ENCODE measurements at places on chromosomes 12 and 14.

DNA sequence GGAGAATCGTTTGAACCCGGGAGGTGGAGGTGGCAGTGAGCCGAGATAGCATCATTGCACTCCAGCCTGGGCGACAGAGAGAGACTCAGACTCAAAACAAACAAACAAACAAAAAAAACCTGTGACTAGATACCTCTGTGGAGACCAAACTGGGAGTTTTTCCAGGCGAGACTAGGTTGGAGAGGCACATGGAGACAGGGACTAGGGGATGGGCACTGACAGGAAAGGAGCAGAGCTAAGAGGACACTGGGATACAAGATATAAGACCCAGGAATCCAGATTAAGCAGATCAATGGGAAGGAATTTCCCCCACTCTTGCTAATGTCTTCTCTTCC, 4.7 kb upstream of the ITGA5 start:
- DNase-seq: no peak

DNA sequence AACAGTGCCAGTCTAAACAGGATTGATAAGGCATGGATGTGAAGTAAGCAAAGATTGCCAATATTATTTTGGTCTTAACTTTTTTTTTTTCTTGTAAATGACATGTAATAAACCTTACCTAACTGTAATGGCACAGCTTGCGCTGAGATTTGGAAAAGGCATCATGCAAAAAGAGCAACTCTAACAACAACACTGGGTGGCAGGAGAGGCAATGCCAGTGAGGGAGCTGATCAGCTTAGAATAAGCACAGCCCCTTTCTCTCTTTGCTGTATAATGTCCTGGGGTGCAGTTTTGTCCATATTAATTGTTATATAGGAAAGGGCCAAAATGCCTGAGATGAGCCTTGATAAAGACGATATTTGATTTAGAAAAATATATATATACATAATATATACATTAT, 1589.7 kb upstream of the FLRT2 start:
- no peak for DNase-seq

DNA sequence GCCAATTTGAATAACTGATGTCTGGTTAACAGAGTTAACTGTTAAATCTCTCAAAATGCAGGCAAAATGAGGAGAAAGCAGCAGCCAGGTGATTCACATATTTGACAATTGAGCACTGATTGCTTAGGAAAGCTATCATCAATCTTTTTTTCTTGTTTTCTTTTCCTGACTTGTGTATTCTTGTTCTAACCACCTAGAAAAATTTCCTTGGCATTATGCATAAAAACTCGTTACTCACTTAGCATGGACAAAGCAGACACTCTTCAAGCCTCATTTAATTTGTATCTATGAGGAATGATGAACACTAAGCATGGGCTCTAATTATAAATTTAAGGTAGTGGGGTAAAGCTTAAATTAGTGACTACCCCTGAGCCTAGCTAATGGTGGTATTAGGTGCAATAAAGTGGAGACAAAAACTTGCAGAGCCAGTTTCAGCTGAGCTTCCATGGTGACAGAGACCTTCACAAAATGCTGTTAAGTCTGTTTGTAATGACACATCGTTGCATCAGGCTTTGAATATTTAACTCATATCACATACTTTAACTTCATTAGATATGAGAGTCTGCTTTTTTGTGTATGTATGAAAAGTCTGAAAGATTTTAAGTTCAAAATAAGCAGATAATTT, 52.0 kb downstream of the RASSF9 start:
- DNase-seq: no peak

DNA sequence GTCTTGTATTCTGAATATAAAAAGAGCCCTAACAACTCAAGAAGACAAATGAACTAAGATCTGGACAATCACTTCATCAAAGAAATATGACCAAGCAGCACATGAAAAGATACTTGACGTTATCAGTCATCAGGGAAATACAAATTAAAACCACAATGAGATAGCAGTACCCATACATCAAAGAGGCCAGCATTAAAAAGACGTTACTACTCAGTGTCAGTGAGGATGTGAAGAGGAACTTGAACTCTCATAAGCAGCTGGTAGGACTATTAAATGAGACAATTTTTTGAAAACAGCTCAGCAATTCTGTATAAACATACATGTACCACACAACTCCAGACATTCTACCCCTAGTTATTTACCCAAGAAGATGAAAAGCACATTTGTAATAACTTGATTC, 55.9 kb downstream of the FERMT2 start:
- DNase-seq: no peak

DNA sequence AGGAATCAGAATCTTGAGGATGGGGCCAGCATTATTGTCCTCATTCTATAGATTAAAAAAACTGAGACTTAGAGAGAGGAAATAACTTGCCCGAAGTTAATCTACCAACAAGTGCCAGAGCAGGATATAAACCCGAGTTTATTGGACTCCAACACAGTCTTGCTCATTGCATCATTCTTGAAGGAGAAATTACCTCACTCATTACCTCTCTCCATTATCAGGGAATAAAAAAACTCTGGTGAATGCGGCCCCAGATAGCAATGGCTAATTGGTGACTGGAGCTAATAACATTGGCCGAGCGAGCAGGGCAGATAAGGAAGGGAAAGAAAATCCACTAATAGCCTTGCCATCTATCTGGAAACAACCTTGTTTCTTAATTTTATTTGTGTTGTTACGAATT, 24.7 kb upstream of the TMED10 start:
- no peak for DNase-seq

DNA sequence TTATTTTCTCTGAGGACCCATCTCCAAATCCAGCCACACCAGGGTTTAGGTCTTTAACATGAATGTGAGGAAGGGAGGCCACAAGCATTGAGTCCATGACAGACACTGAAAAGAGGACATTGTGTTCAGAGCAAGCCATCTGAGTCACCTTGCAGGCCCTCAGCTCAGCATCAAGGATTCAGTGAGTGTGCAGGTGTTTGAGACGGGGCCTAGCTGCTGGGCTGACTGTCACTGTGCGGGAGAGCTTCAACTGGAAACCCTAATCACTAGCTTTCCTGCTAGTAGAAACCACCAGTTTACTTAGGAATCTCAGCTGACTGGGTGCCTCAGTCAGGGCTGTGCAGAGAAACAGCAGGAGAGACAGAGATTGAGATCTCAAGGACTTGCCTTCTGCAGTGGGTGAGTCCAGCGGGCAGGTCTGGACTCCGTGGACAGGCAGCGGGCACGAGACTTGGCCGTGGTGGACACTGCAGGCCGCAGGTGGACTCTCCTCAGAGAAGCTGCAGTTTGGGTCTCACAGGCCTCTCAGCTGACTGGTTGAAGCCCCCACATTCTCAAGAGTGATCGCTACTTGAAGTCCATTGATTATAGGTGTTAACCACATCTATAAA, 86.1 kb upstream of the DYNC1H1 start:
- no peak for DNase-seq

GRCh38 chr12:123816896-123817537, 54.9 kb downstream of the DNAH10 start:
- no peak for DNase-seq

GRCh38 chr12:99393763-99394162, 253.8 kb upstream of the GARIN6 start:
- no peak for DNase-seq

GRCh38 chr12:8493084-8493483, 20.2 kb upstream of the CLEC4D start:
- no peak for DNase-seq

GRCh38 chr14:74429221-74429691, 3.2 kb upstream of the SYNDIG1L start:
- DNase-seq: no peak

DNA sequence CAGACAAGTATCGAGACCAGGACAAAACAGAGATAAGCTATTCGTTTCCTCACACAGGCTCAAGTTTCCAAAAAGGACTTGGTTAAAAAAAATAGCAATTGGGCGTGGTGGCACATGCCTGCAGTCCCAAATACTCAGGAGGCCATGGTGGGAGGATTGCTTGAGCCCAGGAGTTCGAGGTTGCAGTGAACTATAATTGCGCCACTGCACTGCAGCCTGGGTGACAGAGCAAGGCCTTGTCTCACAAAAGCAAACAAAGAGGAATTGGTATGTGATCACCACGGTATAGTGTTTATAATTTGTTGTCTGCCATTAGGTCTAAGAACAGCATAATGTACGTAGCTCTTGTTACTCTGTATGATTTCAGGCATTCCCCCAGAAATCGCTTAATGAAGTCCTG, 175.3 kb downstream of the DERA start:
- DNase-seq: no peak

DNA sequence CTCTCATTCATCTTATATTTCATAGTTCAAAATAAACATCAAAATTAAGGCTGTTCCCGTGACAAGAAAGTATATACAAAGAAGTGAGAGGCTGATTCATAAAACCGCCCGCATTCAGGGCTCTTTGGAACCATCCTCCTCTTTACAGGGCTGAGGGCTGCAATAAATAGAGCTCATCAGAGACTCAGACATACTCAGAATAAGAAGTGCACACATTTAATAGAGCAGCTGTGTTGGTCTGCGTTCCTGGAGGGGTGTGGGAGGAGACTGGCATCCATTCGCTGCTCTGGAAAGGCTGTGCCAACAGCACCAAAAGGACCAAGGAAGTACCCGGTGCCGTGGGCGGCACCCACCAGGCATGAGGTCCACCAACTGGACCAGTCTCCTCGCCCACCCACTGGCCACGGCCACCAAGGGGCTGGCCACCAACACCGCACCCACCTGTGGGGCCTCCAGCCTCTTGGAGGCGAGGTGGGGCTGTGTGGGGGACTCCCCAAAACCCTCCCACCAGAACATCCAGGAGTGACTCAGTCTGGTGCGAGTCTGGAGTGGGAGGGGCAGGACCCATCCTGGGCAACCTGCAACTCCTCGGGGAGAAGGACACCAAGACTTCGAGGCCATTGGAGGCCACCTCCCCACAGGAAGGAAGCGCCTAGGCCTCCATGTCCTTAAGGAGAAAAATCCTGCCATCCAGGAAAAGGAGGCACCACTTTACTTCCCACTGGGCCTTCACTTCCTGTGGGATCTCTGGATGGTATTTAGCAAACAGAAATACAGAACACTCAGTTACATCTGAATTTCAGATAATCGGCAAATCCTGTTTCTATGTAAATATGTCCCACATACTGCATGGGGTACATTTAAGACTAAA, 32.7 kb downstream of the VCPKMT start:
- DNase-seq: no peak

DNA sequence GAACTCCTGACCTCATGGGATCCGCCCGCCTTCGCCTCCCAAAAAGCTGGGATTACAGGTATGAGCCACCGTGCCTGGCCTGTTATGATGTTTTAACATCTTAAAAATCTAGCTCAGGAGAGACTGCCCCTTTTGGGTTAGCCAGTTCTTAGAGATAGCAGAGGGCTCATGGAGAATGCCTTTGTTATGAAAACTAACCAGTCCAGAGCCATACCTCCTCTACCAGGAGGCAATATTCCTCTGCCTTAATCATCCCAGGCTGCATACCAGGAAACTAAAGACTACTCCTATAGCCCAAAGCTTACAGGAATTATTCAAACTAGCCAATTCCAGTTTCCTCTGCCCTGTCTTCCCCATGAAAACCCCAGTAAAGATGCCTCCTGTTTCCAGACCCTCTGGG, 96.0 kb upstream of the MDM1 start:
- DNase-seq: no peak

GRCh38 chr12:21647179-21647578, 10.5 kb downstream of the LDHB start:
- no peak for DNase-seq

GRCh38 chr12:47903151-47903611, 1.6 kb downstream of the VDR start:
- DNase-seq: no peak

DNA sequence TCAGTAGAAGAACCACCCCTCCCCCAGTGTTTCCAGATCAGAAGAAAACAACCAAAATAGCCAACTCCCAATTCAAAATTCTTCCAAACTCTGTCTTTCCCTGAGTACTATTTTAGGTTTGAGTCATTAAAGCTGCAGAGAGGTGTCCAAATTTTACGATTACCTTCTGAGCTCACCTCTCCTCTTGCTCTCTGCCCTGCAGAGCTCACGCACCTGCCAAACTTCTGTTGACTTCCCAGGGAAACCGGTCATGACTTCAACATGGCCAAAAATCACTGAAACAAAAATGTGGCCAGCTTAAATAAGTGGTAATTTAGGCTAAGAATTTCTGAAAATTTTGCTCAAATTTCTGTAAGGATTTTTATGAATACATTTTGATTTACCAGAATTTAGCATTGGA, 70.9 kb upstream of the OTX2 start:
- no peak for DNase-seq

- no peak for DNase-seq
Observed at GRCh38 chr12:110286623-110287022, 5.6 kb downstream of the ATP2A2 start.

DNA sequence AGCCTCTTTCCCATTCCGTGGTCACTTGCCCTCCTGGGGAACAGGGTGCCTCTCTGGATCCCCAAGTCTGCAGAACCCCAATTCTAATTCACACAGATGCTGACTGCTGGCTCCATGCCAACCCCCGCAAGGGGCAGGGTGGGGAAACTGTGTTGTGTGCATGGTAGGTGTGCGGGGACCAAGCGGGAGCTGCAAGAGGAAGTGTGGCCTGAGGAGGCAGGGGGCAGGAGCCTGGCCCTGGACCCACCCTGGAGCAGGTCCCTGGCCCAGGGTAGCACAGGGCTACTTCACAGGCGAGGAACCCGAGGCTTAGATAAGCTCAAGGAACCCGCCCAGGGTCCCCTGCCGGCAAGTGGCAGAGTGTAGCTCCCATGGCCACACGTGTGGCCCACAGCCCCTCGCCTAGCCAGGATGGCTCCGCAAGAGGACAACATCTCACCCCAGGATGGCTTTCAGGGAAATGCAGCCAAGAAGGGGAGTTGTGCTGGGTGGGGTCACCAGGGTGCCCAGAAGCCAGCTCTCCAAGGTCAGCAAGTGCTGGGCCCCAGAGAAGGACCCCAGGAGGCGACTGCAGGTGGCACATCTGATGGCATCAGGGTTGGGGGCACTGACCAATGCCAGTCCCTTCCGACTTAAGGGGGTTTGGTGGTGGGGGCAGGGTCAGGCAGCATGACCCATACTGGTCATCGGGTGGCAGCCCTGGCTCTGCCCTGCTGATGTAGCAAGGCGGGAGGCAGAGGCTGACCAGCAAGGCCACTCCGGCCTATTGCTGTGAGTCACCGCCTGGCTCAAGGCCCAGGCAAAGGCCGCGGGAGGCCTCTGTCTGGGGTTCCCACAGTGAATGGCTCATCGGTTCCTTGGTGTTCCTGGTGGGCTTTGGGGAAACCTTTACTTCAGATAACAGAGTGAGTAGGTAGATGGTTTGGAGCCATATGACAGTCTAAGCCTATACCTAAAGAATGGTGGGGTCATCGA, 37.3 kb upstream of the EML1 start:
- no peak for DNase-seq

- no peak for DNase-seq
Observed at GRCh38 chr12:89824822-89825221, 116.2 kb upstream of the ATP2B1 start.

- DNase-seq: no peak
Observed at GRCh38 chr12:10154145-10154496, 17.8 kb downstream of the OLR1 start.

DNA sequence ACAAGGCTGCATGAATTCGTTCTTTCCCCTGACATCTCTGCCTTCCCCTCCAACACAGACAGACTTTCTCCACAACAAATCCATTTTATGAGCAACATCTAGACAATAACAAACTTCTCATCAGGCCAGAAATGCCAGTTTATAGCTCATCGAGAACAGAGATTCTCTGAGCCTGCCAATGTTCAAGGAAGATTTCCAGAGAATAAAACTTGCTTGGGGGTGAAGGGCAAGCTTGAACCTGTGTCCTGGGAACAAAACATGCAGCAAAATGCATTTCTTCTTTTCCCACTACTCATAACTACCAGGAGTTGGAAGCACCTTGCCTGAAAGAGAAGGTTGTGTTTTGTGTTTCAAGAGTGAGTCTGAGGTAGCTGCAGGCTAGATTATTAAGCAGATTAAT, 6.8 kb downstream of the MAP1LC3B2 start:
- DNase-seq: no peak
